Activated CD4-positive, alpha-beta T cell treated with anti-CD3 and anti-CD28 coated beads, Interleukin-2, amount 50 U/mL, for 1 hour (primary cell): ENCODE measurements at places on chromosomes 7 and 10.

GRCh38 chr7:85890244-85890811, 703.5 kb upstream of the SEMA3D start:
- DNase-seq: no peak

- no peak for DNase-seq
Observed at GRCh38 chr10:3747248-3747960, 37.6 kb downstream of the KLF6 start.

GRCh38 chr7:151674161-151674920, 154.6 kb upstream of the RHEB start:
- no peak for DNase-seq

DNA sequence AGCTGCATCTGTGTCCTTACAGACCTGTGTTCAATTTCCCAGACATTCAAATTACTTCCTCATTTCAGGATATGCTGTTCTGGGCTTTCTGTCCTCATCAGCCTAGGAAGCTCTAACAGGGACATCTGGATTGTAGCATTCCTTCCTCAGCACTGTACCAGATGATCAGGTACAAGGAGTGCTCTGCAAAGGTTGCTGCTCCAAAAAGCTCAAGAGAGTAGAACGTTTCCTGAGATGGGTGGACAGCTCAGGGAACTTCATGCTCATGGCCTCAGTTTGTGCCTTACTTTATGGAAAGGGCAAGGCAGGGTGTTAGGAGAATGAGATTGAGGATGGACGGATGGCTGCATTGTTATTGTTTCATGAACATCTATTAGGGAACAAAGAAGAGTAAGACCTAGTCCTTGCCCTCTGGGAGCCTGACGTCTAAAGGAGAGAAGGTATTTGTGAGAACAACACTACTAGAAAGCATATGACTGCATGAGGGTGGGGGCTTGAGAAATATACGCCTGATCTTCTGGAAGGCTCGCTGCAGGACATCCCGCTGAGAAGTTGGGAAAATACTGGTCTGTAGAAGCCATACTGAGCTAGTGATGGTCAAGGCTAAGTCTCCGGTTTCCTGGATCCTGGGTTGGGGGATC, 10.5 kb upstream of the ZNF212 start:
- DNase-seq: no peak

GRCh38 chr7:100357131-100357561, 771 bp upstream of the PILRB start:
- DNase-seq: no peak

DNA sequence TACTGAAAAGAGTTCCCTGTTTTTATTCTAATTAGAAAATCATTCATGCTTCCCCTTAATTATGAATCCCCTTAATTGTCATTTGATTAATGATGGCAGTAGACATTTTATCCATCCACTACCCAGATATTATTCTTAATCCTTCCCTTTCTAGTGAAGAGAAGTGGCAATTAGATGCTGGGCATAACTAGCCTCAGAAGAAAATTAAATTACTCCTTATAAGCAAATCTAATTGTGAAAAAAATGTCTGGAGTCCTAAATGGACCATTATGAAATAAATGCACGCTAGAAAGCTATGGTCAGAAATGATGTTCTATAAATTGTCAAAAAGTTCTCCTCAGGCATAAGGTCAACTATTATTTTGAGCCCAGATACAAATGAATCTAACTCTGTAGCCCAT, 4.5 kb downstream of the ABCB1 start:
- no peak for DNase-seq

- DNase-seq: no peak
Observed at GRCh38 chr7:77538281-77539212, 1.5 kb downstream of the PTPN12 start.

- no peak for DNase-seq
Observed at GRCh38 chr7:14432924-14433323, 443.5 kb upstream of the ETV1 start.

- no peak for DNase-seq
Observed at GRCh38 chr7:32914184-32914583, 22.6 kb upstream of the KBTBD2 start.

DNA sequence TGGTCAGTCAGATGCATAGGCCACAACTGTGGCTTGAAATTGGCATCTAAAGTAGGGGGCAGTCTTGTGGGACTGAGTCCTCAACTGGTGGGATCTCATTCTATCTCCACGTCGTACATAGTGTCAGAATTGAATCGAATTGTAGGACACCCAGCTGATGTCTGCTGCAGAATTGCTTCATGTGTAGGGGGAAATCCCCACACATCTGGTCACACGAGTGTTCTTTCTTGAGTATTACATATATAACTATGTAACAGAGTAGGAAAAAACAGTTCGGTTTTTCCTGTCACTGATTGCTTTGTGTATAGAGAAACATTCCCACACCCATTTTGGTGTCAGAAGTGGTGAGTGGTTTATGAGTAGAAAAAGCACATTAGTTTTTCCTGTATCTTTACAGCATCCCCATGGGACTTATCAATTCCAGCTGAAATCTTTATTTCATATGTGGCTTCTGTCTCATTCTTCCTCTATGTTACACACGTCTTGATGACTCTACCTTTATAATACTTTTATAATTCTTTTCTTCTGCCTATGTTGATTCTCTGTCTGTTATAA, 79.4 kb upstream of the PCGF5 start:
- no peak for DNase-seq

- DNase-seq: peak; percentile 95
Observed at GRCh38 chr7:140696024-140696679, 356 bp upstream of the NDUFB2 start.

DNA sequence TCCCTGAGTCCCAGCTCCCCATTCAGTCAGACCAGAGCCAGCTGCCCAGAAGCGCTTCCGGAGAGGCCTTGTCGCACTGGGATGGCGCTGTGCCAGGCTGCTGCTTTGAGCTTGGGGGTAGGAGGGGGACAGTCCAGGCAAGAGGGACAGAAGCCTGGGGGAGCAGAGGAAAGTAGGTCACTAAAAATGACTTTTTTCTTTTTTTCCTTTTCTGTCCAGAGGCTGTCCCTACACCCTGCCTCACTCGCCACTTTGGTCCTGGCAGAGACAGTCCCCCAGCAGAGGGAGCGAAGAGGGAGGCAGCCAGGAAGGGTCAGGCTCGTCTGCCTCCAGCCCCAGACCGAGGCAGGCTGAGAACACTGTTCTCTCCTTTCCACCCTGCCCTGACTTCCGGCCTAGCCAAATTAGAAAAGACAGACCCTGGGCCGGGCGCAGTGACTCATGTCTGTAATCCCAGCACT, 15.8 kb upstream of the TRIM8 start:
- no peak for DNase-seq

DNA sequence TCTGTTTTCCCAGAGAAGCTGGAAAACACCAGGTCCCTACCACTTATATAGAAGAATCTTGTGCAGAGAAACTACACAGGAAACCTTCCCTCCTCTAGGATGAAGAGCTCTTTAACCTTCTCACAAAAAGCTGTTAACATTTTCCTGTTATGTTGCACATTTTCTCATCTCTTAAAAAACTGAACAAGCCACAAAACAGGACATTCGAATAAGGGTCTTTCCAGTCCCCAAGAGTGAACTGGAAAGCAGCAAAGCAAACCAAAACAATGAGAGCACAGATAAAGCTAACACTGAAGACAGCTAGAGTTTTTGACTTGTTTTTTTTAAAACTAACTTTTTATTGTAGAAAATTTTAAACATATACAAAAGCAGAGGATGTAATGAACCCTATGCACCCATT, 82.7 kb downstream of the RNF216 start:
- DNase-seq: no peak

GRCh38 chr10:68284062-68285001, 47.5 kb upstream of the HNRNPH3 start:
- DNase-seq: no peak

DNA sequence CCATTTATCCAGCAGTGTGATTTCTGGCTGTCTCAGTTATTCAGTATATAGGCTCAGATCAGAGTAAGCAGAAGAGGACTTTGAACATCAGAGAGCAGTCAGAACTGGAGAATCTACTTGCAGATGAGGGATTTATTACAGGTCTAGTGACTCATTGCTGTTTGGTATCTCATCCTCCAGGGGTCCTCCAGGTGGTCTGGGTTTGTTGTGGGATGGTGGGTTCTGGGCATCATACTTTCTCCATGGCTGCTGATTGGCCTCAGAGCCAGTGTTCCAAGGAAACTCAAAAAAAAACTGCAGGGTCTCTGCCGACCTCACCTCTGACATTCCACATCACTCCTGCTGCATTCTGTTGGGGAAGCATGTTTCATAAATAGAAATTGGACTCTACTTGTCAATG, 214.8 kb downstream of the CNTNAP2 start:
- DNase-seq: no peak

GRCh38 chr10:28060031-28060607, 61.2 kb upstream of the ODAD2 start:
- DNase-seq: no peak

GRCh38 chr10:88361995-88362807, 220.9 kb downstream of the RNLS start:
- DNase-seq: no peak

DNA sequence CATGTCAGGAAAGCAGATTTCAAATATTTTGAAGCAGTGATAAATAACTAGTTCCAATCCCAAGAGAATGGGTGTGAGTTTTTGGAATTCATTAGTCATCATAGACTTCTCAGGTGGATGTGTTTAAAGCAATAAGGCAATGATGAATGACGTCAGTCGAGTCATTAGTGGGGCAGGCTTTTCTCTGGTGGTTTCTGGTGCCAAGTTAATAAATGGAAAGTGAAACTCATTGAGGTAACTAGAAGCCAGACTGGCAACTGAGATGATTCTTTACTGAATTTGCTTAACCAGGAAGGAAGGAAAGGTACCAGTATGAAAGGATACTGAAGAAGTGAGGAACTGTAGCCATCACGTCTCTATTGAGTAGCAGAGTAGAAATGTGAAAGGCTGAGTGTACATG, 311.0 kb downstream of the GPAM start:
- no peak for DNase-seq

- DNase-seq: no peak
Observed at GRCh38 chr7:122885583-122886356, 490 bp downstream of the CADPS2 start.

GRCh38 chr7:78703391-78703790, 750.1 kb downstream of the MAGI2 start:
- no peak for DNase-seq
